M059J (cell line): ENCODE measurements at places on chromosomes 7 and 10.
A peak's percentile ranks its signal among the peaks of the same experiment; 100 is the strongest.

- peak; percentile 98 for DNase-seq
These were observed 24.1 kb downstream of the PDLIM1 start for GRCh38 chr10:95266674-95267095.

DNA sequence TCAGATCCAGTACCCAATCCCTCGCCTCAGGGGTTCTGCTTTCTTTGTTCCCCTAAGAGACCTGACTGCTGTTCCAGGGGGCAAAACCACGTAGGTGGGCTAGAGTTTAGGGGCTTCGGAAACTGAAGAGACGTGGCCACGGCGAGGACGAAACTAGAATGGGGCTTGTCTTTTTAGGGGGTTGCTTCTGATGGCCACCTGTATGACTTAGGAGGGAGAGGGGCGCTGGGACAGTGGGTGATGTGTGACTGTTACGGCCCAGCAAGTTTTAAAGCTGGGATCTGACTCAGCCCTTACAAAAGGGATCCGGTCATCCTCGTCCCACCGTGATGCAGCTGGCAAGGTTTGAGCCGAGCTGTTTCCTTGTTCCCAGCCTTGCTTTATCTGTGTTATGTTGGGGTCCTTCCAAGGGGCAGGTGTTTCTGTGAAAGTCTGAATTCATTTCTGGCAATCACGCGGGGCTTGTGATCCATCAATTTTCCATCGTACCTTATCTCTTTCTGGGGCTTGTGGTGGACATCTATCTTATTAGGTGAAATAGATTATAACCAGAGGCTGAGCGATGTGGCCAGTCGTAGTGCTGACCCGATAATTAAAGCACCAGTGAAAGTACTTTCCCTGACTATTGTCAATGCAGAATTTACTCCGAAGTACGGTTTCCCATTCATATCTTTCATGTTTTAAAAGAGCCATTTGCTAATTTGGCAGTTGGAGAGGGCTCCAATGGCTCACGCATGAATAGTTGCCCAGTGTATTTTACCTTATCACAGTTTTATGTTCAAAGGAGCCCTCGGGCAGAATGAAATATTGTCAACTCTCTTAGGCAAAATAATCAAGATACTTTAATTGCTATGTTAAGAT is 830 bp downstream of the MET start:
- peak; percentile 79 for DNase-seq

DNA sequence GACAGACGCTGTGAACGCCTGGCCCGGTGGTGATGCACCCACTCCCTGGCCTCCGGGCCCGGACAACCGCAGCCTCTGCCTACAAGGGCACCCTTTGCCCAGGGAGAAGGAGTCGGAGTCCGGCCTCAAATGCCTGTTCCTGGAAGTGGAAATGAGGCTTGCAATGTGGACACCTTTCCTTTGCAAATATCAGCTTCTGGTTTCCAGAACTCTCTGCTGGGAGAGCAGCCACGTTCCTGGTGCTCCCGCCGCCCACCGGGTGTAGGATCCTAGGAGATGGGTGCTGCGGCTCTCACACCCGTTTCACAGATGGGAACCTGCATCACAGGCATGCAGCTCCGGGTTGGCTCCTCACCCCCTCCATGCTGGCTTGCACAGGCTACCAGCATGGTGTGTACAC is 2.9 kb downstream of the FOXL3 start:
- DNase-seq: no peak

DNA sequence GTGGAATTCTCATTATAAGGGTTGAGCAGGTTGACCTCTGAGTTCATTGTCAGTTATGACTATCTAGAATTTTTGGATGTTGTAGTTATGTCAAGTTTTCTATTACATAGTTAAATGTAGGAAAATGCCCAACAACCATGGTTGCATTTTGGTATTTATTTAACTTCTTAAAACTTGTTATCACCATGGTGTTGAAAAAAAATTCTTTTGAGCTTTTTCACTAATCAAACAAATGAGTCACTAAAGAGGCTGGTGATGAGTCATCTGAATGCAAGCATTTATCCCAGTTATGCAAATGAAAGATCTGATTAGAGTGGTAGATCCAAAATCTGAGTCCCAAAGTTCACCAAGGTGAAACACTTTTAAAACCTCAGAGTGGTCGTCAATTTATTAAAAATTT is 624.7 kb upstream of the IGFBP3 start:
- peak; percentile 95 for DNase-seq

DNA sequence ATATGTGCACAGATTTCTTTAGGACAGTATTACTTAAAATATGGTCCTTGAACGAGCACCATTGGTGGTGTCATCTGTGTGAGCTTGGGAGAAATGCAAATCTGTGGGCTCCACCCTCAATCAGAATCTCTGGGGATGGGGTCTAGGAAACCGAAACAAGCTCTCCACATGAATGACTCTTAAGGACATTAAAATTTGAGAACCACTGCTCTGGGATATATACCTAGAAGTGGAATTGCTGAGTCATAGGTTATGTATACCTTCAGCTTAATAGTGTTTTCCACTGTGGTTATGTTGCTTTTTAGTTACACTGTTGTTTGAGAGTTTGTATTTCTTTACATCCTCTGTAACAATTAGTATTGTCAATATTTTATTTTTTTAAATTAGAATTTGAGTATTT is 24.0 kb downstream of the ZNRF2 start:
- peak; percentile 39 for DNase-seq

DNA sequence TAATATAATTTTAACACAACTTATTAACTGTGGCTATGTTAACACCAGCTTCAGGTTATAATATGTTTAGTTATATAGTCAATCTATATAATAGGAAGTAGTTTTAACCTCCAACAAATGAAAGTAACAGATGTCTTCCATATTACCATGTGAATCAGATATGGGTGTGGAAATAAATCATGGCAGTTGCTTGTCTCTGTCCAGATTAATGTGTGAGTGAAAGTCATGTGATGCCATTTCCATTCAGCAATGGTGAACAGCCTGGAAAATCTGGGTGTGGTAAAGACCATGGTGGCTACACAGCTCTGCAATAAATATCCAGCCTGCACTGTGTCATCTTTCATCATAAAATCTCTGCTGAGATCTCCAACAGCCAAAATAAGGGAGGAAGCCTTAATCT is 27.8 kb downstream of the HEPACAM2 start:
- no peak for DNase-seq

DNA sequence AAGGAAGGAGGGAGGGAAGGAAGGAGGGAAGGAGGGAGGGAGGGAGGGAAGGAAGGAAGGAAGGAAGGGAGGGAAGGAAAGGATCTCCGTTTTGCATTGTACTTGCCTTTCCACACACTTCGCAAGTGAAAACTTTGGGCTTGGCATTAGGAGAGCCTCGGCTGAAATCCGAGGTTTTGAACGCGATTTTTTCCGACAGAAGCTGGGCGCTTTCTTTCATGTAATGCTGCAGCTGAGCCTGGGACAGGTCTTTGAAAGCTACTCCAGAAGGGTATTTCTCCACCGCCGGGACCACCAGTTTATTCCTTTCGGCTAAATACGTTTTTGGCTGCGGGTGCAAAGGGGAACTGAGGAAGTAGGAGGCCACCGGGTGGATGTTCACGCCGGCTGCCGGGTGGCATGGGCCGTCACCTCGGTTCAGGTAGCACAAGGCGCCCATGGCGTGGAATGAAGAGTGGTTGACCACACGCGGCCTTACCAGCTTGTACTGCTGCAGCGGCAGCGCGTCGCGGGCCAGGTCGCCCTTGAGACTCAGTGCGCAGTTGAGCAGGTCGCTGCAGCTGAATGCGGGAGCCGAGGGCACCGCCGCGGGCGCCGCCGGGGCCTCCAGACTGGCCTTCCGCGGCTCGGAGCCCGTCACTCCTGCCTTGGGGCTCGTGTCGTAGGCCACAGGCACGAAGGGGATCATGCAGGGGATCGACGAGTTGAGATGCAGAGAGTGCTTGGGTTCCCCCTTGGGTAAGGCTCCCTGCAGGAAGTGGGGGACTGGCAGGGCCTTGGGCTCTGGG is 825 bp downstream of the FEZF1 start:
- DNase-seq: no peak

- DNase-seq: peak; percentile 7
These were observed 305.6 kb downstream of the LRMDA start for GRCh38 chr10:75736889-75737579.
